ENCODE measurements at places on chromosomes 1 and 21.

DNA sequence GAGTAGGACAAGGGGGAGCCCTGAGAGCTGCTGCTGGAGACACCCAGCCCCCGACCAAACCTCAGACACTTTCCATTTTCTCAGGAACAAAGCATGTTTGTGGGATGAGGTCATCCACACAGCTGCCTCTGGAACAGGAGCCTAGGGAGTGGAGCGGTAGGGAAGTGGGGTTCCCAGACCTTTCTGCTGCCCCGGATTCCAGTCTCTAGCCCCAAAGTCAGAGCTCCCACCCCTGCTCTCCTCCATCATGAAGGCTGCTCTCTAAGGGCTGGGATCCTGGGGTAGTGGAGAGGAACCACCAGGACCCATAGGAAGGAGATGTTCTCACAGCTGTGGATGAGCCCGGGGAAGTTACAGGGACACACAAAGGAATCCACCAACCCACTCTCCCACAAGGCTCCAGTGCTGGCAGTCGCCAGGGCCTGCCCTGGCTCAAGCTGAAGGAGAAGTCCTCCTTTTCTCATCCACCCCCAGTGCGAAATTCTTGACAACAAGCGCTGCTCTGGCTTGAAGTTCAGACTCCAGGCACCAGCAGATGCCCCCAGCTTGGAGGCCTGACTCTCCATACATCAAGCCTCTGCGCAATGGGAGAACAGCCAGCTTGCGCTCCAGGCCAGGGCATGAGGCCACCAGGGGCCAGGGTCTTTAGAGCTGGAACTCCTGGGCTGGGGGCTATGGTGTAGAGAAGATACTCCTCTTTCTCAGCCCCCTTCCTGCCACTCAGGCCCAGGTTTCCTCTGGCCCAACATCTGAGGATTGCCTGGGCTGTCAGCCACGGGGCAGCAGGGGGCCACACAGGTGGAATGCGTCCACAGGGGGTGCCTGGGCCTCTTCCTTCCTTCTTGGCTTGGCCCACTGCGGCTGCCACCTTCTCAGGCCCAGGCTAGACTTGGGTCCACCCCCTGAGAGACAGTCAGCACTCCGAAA, 4.5 kb downstream of the FHL3 start:
- DNase-seq = no peak

GRCh38 chr1:238060061-238060460, 169.3 kb upstream of the ZP4 start:
- no peak for DNase-seq

DNA sequence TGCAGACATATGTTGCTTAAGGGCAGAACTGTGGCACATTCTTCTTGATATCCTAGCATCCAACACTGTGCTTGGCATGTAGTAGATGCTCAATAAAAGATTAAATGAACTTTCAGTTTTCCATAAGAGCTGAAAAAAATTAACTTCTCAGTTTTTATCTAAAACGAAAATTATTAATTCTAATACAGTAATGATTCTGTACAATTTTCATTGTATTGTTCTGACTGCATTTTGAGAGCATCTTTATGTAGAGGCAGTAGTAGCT, 46.6 kb downstream of the FGGY start:
- DNase-seq = no peak

DNA sequence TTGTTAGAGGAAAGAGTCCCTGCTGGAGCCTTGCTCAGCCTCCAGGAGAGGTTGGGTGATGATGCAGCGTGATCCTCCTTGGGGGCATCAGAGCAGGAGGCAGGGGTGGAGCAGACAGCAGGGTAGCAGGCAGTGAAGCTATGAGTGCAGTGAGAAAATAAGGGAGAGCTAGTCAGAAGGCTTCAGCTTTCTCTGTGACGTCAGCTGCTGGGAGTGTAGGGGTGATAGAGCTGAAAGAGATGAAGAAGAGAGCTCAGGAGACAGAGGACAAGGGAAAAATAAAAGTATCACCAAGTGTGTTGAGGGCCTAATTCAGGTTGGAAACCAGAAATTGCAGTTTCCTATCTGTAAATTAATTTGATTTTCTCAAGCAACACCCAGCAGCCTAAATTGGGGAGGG, 2.2 kb upstream of the ADAM30 start:
- DNase-seq = no peak

GRCh38 chr1:182641561-182641960, 37.4 kb upstream of the RGS16 start:
- DNase-seq = no peak

GRCh38 chr1:20373286-20373685, 82.6 kb downstream of the VWA5B1 start:
- no peak for DNase-seq
